Stimulated activated CD8-positive, alpha-beta memory T cell treated with anti-CD3 and anti-CD28 coated beads, Interleukin-2, amount 100 ng/mL, for 1 hour (primary cell): ENCODE measurements at places on chromosomes 3 and 15.
A peak's percentile ranks its signal among the peaks of the same experiment; 100 is the strongest.

GRCh38 chr3:181626036-181626435, 85.7 kb upstream of the SOX2 start:
- DNase-seq = no peak

- DNase-seq = no peak
Measured at GRCh38 chr3:128884992-128885391, 5.6 kb downstream of the ACAD9 start.

GRCh38 chr15:48604567-48604966, 40.9 kb downstream of the FBN1 start:
- no peak for DNase-seq

DNA sequence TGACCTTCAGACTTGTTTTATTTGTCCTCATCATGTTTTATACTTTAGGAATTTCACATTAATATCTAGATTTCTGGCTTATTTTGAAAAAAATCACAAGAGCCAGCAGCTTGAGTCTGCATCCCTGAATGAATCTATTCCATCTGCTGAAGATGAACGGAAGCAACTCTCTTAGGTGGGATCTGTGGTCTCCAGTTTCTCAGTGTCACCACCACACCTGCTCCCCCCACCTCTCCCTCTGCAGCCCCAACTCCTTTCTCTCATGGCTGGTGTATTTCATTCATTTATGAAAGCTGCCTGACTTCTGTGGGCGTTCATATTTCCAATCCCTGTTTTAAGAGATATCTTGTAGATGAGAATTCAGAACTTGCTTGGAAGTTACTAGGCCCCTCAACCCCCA, 102.1 kb upstream of the AGBL1 start:
- DNase-seq = no peak

DNA sequence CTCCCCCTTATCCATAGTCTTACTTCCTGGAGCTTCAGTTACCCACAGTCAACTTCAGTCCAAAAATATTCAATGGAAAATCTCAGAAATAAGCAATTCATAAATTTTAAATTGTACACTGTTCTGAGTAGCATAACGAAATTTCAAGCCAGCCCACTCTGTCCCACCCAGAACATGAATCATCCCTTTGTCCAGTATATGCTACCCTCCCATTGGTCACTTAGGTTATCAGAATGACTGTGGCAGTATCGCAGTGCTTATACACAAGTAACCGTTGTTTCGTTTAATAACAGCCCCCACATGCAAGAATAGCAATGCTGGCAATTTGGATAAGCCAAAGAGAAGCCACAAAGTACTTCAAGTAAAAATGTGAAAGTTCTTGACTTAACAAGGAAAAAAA, 325.3 kb upstream of the ADAMTS9 start:
- DNase-seq = no peak

- DNase-seq = no peak
Measured at GRCh38 chr3:178597371-178597770, 61.1 kb downstream of the KCNMB2 start.

GRCh38 chr3:125055913-125056745, at the start of gene HEG1:
HEG1 (minus strand) TSS chr3:125055997; CDS start chr3:125055890, 107 bp downstream.
- peak; percentile 51 for DNase-seq

GRCh38 chr15:61556037-61556648, 327.0 kb upstream of the RORA start:
- DNase-seq = no peak

GRCh38 chr3:113233497-113233896, 22.1 kb downstream of the BOC start:
- DNase-seq = no peak

DNA sequence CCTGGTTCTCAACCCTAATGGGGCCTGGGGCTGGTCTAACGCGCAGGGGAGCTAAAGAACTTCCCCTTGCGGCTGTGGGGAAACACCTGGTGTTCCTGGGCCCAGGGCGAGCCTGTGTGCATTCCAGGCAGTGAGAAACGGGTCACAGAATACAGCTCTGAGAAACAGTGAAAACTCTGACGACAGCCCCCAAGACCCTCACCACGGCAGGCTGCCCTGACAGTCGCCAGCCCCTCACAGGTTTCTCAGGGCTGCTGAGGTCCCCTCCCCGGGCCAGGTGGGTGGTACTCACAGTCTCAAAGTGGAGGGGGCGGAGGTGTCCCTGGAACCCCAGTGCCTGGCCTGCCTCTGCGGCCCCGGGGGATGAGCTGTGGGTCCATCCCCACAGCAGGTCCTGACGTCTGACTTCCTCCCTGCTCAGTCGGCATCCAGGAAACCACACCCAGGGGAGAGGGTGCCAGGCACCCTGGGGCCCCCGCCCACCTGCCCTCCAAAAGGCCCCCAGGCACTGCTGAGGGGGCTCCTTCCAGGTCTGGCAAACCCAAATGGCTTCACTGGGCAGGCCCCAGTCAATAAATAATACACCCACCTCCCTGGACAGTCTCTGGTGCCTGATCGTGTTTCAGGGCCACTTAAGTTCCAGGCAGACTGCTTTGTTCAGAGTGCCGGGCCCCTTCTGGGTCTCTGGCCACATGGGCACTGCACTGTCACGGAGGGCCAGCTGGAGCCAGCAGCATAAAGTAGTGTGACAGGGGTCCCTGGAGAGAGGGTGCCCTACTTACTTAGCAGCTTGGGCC, 57.7 kb downstream of the IQSEC1 start:
- no peak for DNase-seq

DNA sequence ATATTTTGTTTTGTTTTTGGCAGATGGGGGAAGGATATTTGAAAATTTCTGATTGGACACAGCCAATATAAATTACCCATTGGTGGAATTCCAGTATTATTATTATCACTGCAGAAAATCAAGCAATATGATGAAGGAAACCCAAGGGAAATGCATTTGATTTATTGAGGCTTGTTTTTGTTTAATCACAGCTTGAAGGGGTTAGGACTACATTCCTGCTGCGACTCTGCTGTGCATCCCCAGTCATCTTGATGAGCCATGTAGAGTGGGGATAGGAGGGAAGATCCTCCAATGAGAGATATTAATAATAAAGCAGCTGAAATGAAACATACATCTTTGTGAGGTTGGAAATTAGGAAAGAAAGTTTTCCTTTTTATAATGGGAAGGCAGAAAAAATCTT, 208.6 kb downstream of the GAP43 start:
- no peak for DNase-seq

GRCh38 chr3:116994351-116994879, 284.8 kb downstream of the TUSC7 start:
- no peak for DNase-seq

GRCh38 chr3:150736316-150736719, 26.7 kb downstream of the SIAH2 start:
- no peak for DNase-seq

DNA sequence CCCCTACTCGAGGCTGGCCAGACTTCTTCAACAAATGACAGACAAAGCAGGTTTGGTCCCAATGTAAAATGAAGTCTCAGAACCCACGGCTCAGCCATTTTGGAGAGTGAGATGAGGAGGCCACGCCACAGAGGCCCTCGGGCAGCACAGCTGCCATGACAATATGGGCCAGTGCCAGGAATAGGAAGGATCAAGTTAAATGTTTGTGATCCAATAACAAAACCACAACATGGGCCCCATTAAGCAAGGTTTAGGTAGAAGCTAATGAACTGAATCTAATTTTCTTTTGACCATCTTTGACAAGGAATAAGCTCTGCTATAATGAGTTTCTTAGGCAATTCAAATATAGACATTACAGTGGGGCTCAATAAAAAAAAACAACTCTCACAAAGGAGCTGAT, 52.6 kb downstream of the RFTN1 start:
- DNase-seq = no peak

DNA sequence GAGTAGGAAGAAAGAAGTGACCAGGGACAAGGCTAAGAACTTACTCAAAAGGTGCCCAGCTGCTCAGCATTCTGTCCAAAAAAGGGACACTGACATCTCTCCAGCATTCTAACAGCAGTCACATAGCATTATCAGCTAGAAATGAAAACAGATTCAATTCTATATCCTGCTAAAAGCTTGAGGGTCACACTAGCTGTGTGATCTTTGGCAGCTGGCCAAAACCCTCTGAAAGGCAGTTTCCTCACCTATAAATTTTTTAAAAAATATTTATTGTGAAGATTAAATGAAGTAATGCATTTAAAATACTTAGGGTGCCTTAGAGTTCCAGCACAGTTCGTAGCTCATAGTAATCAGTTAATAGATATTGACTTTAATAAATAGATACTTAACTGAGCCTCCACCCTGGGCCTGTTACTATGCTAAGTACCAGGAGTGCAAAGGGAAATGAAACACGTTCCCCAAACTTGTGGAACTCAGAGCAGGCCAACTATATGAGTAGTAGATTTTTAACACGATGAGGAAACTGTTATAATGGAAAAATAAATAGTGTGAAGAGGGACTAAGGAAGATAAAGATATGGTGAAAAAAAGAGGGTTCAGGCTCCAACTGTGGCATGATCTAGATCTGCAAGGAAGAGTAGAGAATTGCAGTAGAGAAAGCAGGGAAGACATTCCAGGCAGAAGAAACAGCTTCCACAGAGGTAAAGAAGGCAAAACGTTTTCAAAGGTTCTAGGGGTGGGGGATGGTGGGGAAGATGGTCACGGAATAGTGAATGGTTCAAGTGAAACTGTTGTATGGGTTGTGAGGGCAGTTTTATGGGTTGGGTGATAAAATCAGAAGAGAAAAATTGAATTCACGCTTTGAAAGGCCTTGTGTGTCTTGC, 11.4 kb downstream of the CD86 start:
- DNase-seq = no peak

- DNase-seq = no peak
Measured at GRCh38 chr3:18559331-18559842, 134.2 kb upstream of the SATB1 start.

DNA sequence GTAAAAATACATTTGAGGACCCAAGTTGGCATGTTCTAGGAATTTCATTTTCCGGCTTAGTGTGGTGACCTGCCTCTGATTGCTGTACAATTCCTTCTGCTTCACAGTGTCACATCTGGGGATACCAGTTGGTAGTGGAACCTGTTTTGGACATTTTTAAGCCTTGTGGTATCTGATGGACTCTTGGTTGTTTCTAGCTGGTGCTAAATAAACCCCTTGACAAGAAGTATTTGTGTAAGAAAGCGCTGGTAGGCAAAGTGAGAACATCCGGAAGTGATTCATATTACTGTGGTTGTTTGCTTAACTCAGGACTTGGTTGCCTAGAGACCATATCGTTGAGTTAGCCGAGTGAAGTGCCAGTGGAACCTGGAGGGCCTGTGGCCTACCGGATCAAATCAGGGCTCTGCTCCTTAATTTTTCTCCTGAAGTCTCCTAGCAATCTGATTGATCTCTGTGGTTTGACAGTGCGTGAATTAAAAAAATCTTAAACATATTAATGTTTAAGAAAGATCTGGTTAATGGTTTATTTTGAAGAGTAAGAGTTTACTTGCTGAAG, 12.8 kb downstream of the IQGAP1 start:
- DNase-seq = peak; percentile 33

DNA sequence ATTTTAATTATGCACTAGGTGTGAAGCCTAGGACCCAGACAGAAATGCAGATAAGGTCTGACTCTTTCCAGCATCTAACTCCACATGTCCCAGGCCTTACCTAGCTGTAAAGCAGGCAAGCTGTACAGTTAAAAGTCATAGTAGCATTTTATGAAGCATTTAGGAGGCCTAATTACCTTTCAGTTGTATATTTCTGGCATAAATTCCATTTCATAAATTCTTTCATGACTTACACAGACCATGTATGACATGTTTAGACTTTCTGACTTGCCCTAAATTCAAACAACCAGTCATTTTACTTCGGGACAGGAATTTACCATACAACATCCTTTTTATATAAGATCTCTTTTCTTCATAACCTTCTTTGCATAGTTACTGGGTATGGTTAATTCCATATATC, 35.3 kb upstream of the THUMPD3 start:
- no peak for DNase-seq

DNA sequence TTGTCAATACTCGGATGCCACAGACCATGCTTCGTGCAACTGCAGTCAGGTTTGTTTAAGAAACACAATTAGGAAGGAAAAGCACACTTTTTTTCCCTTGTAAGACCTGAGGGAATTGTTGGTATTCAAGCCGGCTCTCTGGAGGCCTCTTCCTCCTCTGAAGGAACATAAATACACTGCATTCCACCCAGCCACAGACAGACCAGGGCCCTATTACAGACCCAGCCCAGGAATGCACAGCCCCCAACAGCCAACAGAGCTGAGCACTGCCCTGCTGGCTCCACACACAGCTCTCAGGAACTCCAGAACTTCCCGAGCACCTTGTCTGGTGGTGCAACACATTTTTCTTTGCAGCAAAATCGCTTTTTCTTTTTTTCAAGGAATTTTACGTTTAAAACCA, 488.7 kb upstream of the PROK2 start:
- no peak for DNase-seq

DNA sequence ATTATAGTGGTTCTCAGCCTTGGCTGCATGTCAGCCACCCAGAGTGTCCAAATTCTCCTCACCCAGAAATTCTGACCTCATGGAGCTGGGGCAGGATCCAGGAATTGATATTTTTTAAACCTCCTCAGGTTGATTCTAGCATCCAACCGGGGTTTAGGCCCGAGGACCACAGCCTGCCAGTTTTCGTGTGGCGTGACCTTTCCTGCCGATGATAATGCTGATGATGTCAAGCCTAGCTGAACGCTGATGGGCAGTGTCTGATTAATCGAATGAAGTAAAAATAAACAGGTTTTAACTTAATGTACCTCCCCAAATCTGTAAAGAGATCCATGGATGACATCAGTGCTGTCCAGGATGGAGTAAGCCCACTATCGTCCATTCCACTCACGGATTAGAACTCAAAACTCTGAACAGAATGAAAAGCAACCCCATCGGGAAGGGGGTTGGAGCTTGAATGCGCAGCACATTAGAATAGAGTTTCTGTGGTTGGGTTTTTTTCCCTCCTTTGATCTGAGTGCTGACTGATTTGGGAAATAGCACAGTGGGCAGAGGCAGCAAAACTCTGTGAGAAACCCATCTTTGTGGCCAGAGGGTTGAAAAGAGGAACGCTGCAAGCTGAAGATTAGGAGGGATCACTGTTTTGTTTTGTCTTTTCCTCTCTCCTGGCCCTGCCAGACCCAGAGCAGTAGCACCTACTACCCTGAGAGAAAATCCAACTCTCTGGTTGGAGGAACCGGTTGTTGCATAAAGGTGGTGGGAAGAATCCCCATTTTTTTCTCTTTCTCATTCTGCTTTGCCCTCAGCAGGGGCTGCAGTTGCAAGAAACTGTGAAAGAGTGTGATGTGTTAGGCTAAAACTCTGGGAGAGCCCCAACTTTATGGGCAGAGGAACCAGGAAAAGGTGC, 153.9 kb downstream of the APBA2 start:
- DNase-seq = no peak

DNA sequence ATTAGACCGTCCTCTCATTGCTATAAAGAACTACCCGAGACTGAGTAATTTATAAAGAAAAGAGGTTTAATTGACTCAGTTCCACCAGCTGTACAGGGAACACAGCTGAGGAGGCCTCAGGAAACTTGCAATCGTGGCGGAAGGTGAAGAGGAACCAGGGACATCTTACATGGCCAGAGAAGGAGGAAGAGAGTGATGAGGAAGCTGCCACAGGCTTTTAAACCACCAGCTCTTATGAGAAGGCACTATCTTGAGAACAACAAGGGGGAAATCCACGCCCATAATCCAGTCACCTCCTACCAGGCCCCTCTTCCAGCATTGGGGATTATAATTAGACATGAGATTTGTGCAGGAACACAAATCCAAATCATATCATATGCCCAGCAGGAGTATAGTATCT, 138.5 kb downstream of the ALCAM start:
- DNase-seq = no peak
